Right renal pelvis (tissue), 4 donors: ENCODE measurements at places on chromosomes 16 and 17. TPM values are rescaled to one million over a fixed set of nuclear protein-coding genes. Genes with fewer than 3 reads are reported as not detected.

DNA sequence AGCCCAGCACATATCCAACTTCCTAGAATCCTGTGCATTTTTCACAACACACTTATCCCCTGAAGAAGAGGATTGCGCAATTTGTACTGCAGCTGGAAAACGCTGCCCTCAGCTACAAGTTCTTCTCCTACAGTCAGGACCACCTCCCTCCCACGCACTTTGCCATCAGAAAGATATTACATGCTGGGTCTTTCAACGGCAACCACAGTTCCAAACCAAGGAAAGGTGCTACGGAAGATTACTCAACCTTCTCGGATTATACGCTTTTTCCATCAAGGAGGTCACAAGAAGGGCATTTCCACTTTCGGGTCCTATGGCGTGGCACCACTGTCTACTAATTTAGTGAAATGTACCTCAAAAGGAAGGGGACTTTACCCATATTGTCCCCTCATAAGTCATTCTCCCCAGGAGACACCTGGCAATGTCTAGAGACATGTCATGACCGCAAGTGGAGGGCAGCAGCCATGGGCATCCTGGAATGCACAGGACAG is 35.2 kb downstream of the USP7 start:
- DNase-seq, result no peak

DNA sequence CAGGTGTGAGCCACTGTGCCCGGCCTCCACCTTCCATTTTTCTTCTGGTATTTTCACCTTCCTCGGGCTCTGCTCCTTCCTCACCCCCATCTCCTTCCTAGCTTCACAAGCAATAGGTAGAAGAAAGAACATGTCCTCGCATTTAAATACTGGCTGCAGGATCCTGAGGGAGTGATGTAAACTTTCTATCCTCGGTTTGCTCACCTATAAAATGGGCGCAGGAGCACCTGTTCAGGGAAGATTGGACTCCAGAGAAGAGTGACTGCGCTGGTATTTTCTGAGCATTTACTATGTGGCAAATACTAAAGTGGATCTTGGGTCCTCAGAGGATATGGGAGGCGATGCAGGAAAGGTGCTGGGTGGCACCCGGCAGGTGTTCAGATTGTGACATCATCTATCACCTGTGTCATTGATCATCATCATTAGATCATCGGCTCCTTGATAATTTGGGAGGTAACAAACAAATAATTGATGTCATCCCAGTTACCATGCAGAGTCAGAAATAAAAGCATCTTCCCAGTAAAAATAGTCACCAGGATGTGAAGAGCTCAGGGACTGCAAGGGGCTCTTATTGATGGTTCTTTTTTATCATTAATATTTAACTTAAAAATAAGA is 72.8 kb downstream of the FOXL1 start:
- DNase-seq, result no peak

- no peak for DNase-seq
Observed at GRCh38 chr16:89343501-89344457, 126.3 kb downstream of the ZNF778 start.

- no peak for DNase-seq
Observed at GRCh38 chr17:33076979-33077378, 85.3 kb downstream of the SPACA3 start.

DNA sequence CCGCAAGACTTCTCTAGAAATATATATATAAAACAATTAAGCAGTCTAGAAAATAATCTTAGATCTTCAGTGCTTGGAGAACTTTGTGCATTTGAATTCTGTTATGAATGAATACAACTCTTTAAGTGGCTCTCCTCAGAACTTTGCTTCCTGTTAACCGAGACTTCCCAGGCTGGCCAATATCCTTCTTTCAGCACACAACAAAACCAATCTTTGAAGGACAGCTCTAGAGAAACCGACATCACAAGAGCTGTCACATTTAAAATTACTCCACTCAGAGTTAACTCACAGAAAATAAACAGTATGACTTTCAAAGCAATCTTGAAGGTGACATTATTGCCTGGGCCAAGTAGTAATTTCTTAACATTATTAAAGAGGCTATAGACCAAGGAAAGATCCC is 49.7 kb upstream of the ITGA2B start:
- no peak for DNase-seq

DNA sequence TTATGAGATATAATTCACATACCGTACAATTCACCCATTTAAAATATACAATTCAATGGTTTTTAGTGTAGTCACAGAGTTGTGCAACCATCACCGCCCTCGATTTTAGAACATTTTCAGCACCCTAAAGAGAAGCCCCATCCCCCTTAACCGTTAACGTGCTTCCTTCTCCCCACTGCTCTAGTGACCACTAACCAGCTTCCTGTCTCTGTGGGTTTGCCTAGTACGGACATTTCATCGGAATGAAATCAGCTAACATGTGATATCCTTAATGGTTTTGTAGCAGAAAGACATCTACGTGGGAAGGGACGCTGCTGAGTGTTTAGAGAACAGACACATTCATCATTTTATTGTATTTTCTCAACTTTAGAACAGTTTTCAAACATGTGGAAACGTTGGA is 80.8 kb upstream of the HSBP1 start:
- DNase-seq, result no peak

DNA sequence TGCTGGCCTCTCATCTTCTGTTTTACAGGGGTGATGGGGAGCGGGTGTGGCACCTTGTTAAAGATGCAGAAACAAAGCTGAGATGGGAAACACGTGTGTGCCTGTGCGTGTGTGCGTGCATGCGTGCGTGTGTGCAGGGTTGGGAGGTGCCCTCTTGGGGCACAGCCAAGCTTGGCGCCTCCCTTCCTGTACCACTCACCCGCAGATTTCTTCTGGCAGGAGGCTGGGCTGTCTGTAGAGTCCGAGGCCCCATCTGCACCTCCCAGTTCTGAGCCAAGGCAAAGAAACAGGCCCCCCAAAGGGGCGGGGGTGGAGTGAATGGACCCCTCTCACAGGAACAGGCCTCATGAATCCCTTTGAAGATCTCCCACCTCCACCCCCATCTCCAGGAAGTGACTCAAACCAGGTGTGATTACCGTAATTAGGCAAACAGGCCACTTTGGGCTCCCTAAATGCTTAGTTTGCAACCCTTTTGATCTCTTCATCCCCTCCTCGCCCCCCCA is 20.9 kb downstream of the TNS4 start:
- no peak for DNase-seq

DNA sequence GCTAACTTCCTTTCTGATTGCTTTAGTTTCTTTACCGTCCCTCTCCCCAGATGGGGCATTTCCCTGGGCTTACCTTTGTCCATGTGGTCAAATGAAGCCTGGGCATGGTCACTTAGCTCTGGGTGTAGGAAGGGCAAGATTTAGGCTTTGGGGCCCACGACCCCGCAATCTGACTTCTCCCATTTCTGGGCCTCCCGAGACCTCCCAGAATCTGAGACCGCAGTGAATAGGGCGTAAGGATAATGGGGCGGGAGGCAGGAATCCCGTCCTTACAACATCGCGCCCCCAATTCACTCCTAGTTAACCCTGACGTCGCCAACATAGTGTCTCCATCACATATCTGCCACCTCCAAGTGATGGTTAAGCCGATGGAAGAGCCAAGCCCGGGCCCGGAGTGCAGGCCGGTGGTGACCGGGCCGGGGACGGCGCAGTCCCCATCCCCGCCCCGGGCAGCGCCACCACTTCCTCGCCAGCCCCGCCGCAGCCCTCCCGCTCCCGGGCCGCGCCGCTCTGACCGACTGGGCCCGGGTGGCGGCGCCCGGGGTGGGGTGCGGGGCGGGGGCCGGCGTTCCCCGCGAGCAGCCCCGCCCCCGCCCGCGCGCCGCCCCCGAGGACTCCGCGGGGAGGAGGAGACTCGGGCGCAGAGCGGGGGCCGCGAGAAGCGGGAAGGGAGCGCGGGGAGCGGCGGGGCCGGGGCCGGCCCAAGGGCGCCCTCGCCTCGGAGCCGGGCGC is at the start of gene RHBDL3:
Gene RHBDL3 (plus strand): TSS at position 641 of the 732 bp plus-strand sequence. CDS start 358 bp downstream, outside the sequence.
- no peak for DNase-seq

DNA sequence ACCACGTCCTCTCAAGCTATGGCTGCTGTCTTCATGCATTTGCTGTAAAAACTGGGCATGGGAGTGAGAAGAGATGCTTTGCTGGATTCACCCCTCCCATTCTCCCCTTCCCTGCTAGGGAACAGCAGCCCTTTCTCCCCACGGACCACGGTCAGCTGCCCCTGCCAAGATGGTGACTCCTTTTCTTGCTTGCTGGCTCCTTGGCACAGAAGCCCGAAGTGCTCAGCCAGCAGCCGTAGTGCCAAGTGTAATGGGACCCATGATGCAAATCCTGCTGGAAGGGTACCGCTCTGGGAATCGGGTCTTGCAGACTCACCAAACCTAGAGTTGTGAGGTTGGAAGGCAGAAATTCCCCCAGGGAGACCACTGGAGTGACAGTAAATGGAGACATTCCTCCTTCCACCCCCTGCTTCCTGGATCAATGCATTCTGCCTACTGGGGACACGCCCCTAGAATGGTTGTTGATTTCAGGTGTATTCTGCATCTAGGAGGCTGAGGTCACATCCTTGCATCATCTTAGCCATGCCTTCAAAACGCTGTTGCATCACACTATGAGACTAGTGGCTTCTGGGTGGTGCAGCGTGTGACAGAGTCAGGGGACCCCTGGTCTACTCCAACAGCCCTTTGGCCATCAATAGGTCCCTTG is 63.0 kb upstream of the CBX4 start:
- DNase-seq, result no peak

- DNase-seq, result no peak
Observed at GRCh38 chr16:84614623-84614967, 3.3 kb downstream of the COTL1 start.

DNA sequence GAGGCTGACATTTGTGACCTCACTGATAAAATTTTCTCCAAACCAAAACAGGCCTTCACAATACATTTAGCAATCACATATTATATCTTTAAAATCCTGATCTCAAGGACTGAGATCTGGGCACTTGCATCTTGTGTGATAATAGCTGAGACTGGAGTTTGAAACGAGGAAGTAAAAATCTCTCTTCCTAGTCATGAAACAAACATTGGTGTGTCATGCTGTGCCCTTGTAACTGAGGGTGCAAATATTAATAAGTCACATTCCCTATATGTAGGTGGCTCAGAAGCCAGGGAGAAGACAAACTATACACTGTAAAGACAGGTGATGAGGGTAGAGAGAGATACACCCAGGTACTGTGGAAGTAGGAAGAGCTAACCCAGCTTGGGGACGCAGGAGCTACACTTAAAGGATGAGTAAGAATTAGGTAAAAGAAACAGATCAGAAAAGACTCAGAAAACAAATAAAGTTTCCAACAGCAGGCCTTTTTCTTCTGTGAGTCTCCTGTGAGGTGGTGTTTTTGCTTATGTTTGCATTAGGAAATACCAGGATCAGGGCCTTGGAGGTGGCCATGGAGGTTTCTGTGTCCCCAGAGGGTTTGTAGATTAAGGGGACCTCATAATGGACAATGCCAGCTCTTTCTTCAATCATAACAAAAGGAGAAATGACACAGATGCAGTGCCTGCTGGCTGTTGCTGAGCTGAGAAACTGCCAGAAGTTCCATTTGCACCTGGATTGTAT is 335.7 kb downstream of the GRIN2A start:
- DNase-seq, result no peak

GRCh38 chr17:82667668-82668000 is 19.4 kb upstream of the WDR45B start:
- DNase-seq, result no peak

- no peak for DNase-seq
Observed at GRCh38 chr17:75487351-75488070, 27.8 kb downstream of the CASKIN2 start.

GRCh38 chr16:593406-593805 is 3.5 kb downstream of the RAB40C start:
- DNase-seq, result no peak

GRCh38 chr17:42403150-42403549 is 14.9 kb upstream of the STAT3 start:
- DNase-seq, result no peak

TIMP2 gene
- polyA plus RNA-seq, result 166 TPM

HOXB3 gene
- 158 TPM for polyA plus RNA-seq

KRTAP1-5 gene
- not detected for polyA plus RNA-seq

ZNF624 gene
- 13.7 TPM for polyA plus RNA-seq

CDH11 gene
- 165 TPM for polyA plus RNA-seq

NEURL4 gene
- polyA plus RNA-seq, result 28.9 TPM

SHBG gene
- 4.3 TPM for polyA plus RNA-seq
